Activated CD8-positive, alpha-beta memory T cell treated with anti-CD3 and anti-CD28 coated beads for 36 hours (primary cell): ENCODE measurements at places on chromosomes 13 and 19. TPM values are rescaled to one million over a fixed set of nuclear protein-coding genes. Genes with fewer than 3 reads are reported as not detected.

KLF5 gene
- 1.8 TPM for total RNA-seq

ZNF225 gene
- 2.8 TPM for total RNA-seq

ODAD3 gene
- total RNA-seq = not detected

PARP4 gene
- total RNA-seq = 27.5 TPM

GSX1 gene
- total RNA-seq = not detected

URAD gene
- total RNA-seq = not detected

OR10H4 gene
- total RNA-seq = not detected

TUBB4A gene
- 7.4 TPM for total RNA-seq

SYCN gene
- total RNA-seq = not detected

HCST gene
- total RNA-seq = 66.2 TPM

ZNF578 gene
- 0.73 TPM for total RNA-seq

FGF9 gene
- 1.7 TPM for total RNA-seq

CCL25 gene
- total RNA-seq = not detected

ZNF284 gene
- total RNA-seq = 1.8 TPM

C5AR1 gene
- 0.99 TPM for total RNA-seq

ARRDC5 gene
- total RNA-seq = 0.10 TPM

COX6B2 gene
- not detected for total RNA-seq

POMP gene
- 127 TPM for total RNA-seq

WDR62 gene
- 19.2 TPM for total RNA-seq

CABP5 gene
- not detected for total RNA-seq

DKKL1 gene
- not detected for total RNA-seq

RDH13 gene
- 23.3 TPM for total RNA-seq

SPRY2 gene
- 1.3 TPM for total RNA-seq

CYP2F1 gene
- not detected for total RNA-seq

GARIN5A gene
- 0.69 TPM for total RNA-seq

CLPTM1 gene
- total RNA-seq = 73.5 TPM

ZNF787 gene
- 33.4 TPM for total RNA-seq

SCGB2B2 gene
- total RNA-seq = 0.19 TPM

ZNF256 gene
- total RNA-seq = 7.5 TPM

ZNF28 gene
- 15.4 TPM for total RNA-seq

FCAR gene
- not detected for total RNA-seq

ZNF497 gene
- 1.5 TPM for total RNA-seq

TGFBR3L gene
- total RNA-seq = 9.3 TPM

ZNF790 gene
- 7.7 TPM for total RNA-seq

GAPDHS gene
- total RNA-seq = not detected

CRTC1 gene
- 5.0 TPM for total RNA-seq

PSG1 gene
- not detected for total RNA-seq

USHBP1 gene
- not detected for total RNA-seq

HRC gene
- not detected for total RNA-seq
